ENCODE measurements at places on chromosomes 4 and X.

DNA sequence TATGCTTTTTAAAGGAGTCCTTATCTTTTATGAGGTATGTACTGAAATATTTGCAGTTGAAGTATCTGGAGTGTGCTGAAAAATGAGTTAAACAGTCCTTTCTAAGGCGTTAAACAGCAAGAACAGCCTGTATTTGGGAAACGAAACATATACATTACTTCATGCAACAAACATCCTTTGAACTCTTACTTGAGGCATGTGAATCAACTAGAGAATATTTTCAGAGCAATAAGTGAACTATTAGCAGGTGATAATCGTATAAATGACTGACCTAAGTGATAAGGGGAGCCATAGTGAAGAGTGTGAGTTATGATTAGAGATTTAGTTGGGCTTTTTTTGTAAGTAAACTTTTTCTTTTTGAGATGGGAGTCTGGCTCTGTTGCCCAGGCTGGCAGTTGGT, 45.9 kb upstream of the RHOH start:
- DNase-seq: no peak

- DNase-seq: no peak
Measured at GRCh38 chrX:40090961-40091360, 6.8 kb downstream of the BCOR start.

DNA sequence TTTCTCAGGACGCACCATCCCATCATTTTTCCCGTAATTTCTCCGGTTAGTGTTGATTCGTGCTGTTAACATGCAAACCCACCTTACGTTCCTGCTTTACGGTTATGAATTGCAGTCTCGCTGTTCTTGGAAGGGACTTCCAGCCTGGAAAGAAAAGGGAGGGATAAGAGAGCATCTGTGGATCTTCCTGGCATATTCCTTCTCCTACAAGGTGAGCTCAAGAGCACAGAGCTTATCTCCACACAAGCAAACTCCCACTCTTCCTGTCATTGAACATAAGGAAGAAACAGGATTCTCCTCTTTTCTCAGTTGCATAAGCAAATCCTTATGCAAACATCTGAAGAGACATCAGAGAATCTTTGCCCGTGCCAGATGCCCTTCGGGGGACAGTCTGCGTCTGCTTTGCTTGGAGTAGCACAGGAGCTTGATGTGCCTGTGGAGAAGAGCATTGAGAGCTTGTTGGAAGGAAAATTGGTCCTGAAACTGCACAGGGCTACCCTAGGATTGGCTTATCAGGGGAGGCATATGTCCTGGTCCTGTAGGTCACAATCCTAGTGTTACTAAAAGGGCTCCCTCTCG, 127.0 kb downstream of the ASMT start:
- DNase-seq: no peak

GRCh38 chr4:73576381-73576780, 43.9 kb downstream of the RASSF6 start:
- no peak for DNase-seq

Data from activated CD4-positive, alpha-beta T cell treated with anti-CD3 and anti-CD28 coated beads, Interleukin-2, amount 50 U/mL, for 1 hour (primary cell).